ENCODE measurements at places on chromosomes 16 and 17. TPM values are rescaled to one million over a fixed set of nuclear protein-coding genes. Genes with fewer than 3 reads are reported as not detected.

GRCh38 chr17:9273428-9274391 lies 252.4 kb downstream of the NTN1 start:
- no peak for DNase-seq

DNA sequence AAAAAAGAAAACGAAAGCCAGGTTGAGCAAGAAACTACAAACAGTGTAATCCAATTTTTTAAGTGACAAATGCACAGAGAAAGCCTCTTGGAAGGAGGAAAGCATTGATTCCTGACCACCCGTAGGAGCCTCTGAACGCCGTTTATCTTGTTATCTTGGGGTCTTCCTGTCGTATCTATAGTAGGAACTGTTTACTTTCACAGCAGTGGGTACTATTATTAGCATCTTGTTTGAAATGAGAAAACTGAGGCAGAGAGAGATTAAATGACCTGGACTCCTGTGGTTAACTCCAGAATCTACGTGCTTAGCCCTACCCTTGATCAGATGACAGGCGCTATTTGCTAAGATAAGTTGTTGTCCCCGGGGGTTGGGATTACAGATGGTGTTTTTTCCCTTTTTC lies 196.7 kb upstream of the FOXF1 start:
- no peak for DNase-seq

- no peak for DNase-seq
Measured at GRCh38 chr17:70955441-70955840, 786.1 kb downstream of the KCNJ2 start.

DNA sequence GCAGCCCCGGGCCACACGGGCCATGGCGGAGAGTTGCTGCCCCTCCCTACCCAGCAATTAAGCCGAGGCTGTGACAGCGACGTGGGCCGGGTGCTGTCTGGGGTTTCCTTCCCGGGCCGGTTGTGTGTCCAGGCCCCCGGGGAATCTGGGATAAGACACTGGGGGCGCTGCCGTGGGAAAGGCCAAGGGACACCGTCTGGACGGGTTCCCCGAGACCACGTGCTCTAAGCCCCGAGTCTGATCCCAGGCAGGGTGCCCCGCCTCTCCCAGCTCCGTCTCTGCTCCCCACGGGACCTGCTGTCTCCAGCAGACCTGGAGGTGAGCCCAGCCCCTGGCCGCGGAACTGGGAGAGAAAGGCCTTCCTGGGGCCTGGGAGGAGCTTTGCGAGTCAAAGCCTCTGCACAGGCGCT lies 92.2 kb downstream of the IRX3 start:
- DNase-seq, result peak; percentile 94

GRCh38 chr17:67072885-67073284 lies 28.5 kb downstream of the CACNG1 start:
- DNase-seq, result no peak

- DNase-seq, result no peak
Measured at GRCh38 chr17:65456368-65457151, 104.9 kb downstream of the AXIN2 start.

DNA sequence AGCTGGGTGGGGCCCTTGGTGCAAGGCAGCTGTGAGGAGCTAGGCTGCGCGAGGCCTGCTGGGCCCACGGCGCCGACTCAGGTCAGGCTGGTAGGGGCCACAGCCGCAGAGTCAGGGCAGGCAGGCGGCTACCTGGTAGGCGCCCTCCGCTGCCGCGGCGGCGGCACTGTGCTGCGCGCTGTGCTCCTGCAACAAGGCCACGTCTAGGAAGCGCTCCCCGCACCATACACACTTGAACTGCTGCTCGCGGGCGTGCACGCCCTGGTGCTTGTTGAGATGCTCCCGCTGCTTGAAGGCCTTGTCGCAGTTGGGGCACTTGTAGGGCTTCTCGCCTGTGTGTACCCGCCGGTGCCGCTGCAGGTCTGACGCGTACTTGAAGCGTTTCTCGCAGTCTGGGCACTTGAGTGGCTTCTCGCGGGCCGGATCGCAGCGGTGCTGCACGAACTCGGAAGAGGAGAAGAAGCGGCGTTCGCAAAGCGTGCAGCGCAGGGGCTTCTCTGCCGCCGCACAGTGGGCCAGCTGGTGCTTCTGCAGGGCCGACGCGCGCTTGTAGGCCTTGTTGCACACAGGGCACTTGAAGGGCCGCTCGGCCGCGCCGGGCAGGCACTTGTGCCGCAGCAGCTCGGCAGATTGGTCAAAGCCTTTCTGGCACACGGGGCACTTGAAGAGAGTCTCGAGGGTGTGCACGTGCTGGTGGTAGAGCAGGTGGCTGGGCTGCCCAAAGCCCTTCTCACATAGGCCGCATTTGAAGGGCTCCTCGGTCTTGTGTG lies 3.9 kb downstream of the ZNF319 start:
- DNase-seq, result no peak

GRCh38 chr17:40568074-40568836 lies 3.0 kb upstream of the CCR7 start:
- DNase-seq, result no peak

- DNase-seq, result peak; percentile 66
Measured at GRCh38 chr17:42438600-42439567, 15.8 kb upstream of the CAVIN1 start.

- peak; percentile 67 for DNase-seq
Measured at GRCh38 chr16:70380248-70380918, 33.7 kb downstream of the DDX19A start.

GRCh38 chr17:40777459-40777858 lies 4.9 kb downstream of the KRT27 start:
- no peak for DNase-seq

GRCh38 chr16:9081158-9081557 lies 10.3 kb upstream of the HAPSTR1 start:
- DNase-seq, result no peak

- no peak for DNase-seq
Measured at GRCh38 chr16:3642397-3643094, 11.9 kb upstream of the DNASE1 start.

GRCh38 chr16:56932721-56933619 lies 1.0 kb downstream of the HERPUD1 start:
- DNase-seq, result peak; percentile 93

DNA sequence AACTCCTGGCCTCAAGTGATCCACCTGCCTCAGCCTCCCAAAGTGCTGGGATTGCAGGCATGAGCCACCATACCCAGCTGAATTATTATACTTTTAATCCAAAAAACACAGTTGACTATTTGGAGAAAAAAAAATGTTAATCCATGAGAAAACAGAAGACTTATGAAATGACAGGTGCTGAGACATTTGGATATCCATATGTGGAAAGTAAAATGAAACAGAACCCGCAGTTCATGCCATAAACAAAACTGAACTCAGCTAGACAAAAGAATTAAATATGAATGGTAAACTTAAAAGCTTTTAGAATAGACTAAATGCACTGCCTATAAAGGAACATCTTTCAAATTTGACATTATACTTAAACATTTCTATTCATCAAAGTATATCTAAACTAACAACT lies 8.2 kb upstream of the RBBP6 start:
- DNase-seq, result no peak

DNA sequence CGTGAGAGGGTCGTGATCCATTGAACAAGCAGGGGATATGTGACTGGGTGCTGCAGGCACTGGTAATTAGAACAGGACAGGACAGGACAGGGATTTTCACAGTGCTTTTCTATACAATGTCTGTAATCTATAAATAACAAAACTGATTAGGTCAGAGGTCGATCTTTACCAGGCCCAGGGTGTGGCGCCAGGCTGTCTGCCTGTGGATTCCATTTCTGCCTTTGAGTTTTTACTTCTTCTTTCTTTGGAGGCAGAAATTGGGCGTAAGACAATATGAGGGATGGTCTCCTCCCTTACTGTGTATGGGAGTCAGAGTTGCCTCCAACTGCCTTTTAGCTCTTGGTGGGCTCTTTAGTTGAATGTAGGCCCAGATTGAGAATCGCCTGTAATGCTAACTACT lies 1.5 kb upstream of the ZNF764 start:
- DNase-seq, result no peak

DNA sequence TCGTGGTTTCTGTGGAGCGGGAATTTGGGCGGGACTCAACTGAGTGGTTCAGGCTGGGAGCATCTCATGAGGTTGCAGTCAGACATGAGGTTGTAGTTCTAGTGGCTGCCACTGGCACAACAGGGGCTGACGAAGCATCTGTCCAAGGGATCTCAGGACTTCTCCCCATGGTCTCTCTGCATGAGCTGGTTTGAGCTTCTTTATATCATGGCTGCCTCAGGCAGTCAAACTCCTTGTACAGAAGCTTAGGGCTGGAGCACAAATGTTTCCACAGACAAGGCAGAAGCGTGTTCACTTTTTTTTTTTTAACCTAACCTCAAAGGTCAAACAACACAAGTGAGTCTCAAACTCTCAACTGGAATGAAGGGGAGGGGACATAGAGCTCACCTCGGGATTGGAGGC lies 243.3 kb downstream of the MSI2 start:
- no peak for DNase-seq

DNA sequence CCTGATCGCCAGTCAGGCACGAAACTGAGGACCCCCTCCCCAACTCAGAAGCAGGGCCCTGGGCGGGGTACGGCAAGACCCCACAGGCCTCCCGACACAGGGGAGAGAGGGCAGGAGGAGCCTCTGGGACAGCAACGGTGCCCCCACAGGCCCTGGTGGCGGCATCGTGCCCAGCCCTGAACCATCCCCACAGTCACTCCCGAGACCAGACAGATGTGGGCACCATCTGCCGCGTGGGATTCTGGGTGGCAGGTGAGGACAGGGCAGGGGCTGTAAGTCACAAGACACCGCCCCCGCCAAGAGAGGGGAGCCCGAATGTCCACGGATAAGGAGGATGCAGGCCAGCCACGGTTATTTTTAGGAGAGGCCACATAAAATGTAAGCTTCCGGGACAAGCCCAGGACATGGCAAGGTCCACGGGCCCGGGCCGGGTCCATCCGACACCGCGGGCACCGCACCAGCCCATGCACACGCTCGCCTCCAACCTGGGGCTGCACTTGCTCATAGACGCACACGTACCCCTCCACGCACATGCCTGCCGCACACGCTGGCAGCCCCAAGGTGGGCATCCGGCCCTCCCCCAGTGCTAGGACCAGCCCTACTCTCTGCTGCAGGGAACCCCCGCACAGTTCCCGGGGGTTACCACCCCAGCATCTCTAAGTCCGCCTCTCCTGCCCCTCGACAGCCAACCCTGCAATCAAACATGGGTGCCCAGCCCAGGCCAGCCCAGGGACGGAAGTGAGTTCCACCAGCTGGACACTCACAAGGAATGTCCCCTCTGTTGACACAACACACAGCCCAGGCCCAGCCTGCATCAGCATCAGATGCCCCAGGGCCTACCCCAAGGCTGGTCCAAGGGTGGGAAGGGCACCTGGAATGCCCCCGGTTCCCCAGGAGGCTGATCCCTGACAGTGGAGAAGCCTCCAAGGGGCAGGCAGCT lies 8.2 kb upstream of the PVALEF start:
- peak; percentile 63 for DNase-seq

DNA sequence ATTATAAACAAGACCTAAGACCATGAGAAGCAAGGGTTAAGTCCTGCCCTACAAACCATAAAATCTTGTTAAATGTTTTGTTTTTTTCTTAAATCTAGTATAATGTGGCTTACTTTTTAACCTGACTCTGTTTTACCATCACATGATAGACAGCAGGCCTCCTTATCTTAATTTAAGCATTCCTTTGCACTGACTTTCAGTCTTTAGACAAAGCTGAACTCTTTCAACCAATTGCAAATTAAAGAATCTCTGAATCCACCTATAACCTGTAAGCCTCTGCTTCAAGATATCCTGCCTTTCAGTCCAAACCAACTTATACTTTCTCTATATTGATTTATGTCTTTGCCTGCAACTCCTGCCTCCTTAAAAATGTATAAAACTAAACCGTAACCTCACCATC lies 478.5 kb downstream of the GRIN2A start:
- DNase-seq, result no peak

- DNase-seq, result no peak
Measured at GRCh38 chr16:58124601-58124915, 4.6 kb downstream of the CFAP20 start.

- no peak for DNase-seq
Measured at GRCh38 chr16:84141143-84141670, 3.8 kb downstream of the HSDL1 start.

GRCh38 chr17:47684025-47684424 lies 9.9 kb upstream of the TBKBP1 start:
- no peak for DNase-seq

DNA sequence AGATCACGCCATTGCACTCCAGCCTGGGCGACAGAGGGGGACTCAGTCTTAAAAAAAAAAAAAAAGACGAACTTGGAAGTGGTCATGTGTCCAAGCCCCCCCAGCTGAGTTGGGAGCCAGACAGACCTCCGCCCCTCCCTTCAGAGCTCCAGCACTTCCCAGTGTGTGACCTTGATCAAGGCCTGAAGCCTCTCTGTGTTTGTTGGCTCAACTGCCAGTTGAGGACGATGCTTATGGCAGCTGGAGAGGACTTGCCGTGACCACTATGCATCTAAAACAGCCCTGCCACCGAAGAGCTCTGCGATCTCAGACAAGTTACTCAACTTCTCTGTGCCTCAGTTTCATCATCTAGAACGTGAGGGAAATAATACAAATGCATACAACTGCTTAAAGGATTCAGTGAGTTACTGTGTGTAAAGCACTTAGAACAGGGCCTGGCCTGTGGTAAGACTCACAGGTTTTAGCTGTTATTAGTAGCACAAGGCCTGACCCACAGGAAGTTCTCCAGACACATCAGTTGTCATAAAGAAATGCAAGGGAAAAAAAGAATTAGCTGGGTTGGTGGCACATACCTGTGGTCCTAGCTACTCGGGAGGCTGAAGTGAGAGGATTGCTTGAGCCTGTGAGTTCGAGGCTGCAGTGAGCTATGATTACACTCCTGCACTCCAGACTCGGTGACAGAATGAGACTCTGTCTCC lies 7.0 kb upstream of the IL27 start:
- no peak for DNase-seq

GRCh38 chr16:51031598-51031997 lies 119.5 kb downstream of the SALL1 start:
- no peak for DNase-seq

The HS3ST4 gene
- total RNA-seq, result not detected

The NXN gene
- 18.5 TPM for total RNA-seq

The KREMEN2 gene
- not detected for total RNA-seq

The KCNG4 gene
- total RNA-seq, result not detected

The FAM171A2 gene
- total RNA-seq, result 0.70 TPM

The CDC6 gene
- 1.9 TPM for total RNA-seq

The CCDC144A gene
- 1.5 TPM for total RNA-seq

The HAS3 gene
- 0.30 TPM for total RNA-seq

The TERF2IP gene
- 51.7 TPM for total RNA-seq

The PSKH1 gene
- total RNA-seq, result 18.1 TPM

The SLFN14 gene
- total RNA-seq, result not detected

The ZSCAN10 gene
- total RNA-seq, result not detected

Measured in Right ventricle myocardium inferior (tissue), 1 donor.